ENCODE measurements at places on chromosomes 5 and 9.

GRCh38 chr9:27209034-27209433, 87.9 kb downstream of the EQTN start:
- no peak for DNase-seq
- peaks cover 2% of the 10 kb centered on the region for H3K27me3 ChIP-seq
- H3K4me3 ChIP-seq, result no peak overlapping the region

DNA sequence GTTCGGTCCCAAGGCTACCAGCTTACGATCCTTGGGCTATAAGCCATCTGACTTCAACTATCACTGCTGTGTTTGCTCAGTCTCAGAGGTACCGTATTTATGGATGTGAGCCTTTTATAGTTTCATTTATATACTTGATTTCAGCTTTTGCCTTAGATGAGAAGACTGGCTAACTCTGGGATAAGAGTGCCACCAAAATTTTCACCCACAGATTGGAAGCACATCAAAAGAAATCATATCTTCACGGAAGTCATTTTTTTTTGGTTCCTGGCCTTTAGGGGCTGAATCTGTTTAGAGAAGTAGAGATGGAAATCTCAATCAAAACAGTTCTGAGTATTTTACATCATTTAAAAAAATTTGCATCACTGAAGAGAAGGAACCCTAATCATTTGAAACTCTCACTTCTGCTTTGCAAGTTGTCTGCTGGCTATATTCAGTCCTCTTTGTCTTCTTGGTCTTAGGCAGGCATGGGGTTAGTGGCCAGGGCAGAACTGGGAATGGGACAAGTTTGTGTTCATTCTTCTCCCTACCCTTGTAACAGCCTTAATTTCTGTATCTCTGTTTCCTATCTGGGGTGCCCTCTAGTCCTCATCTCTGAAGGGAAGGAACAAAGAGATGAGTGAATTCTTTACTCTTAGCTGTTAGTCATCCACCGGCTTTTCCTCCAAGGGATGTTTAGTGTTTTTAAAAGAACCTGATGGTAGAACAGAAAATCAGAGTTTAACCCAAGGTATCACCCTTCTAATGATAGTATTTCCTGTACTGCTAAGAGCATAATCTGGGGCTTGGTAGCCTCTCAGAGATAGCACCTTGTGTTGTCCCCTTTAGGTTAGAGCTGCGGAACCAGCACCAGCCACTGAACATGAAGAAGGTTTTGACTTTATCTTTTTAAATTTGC, 14.1 kb upstream of the TNFAIP8 start:
- H3K4me3 ChIP-seq, result peak overlapping the region; percentile 81
- no peak for DNase-seq
- peaks cover 15% of the 10 kb centered on the region for H3K36me3 ChIP-seq
- peak overlapping the region; percentile 93 for H3K27ac ChIP-seq

DNA sequence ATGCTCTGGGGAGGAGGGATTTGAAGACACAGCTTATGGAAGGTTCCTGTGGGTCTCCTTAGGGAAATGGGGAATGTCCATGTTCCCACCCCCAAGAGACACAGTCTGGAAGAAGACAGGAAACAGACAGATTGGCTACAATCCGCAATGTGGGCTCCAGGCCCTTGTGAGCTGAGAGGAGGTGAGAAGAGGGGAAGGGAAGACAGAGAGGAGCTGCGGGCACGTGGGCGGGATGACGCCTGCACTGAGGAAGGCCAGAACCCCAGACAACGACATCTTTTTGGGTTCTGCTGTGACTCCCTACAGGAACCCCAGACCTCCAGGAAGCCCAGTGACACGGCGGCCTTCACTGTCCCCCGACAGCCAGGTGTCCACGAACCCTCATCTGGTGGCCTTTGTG, 29.9 kb upstream of the NKD2 start:
- H3K27ac ChIP-seq, result no peak overlapping the region
- H3K4me1 ChIP-seq, result peaks cover 2% of the 10 kb centered on the region
- peaks cover 4% of the 10 kb centered on the region for H3K27me3 ChIP-seq

DNA sequence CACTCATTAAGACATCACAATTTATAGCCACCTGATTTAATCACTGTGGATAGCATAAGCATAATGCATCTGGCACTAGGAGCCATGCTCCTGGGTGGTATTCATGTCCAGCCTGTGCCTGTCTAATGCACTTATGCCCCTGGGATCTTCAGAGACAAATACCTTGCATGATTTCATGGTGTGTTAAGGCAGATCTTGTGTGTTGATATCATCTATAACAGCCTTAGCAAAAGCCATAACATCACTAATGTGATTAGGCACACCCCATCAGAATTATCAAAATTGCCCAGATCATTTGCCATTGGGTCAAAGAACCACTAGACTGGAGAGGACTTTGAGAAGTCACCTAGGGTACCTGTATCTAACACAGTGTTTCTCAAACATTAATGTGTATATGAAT, 43.7 kb upstream of the SELENOP start:
- DNase-seq, result no peak
- H3K27me3 ChIP-seq, result peaks cover 5% of the 10 kb centered on the region
- no peaks in the 10 kb centered on the region for H3K4me1 ChIP-seq
- H3K4me3 ChIP-seq, result no peak overlapping the region

- peaks cover 64% of the 10 kb centered on the region for H3K27me3 ChIP-seq
- H3K4me1 ChIP-seq, result peaks cover 7% of the 10 kb centered on the region
- H3K4me3 ChIP-seq, result no peak overlapping the region
- H3K36me3 ChIP-seq, result no peaks in the 10 kb centered on the region
- H3K27ac ChIP-seq, result no peak overlapping the region
- no peak for DNase-seq
Observed at GRCh38 chr5:181109489-181110013, 21.4 kb downstream of the OR2V1 start.

DNA sequence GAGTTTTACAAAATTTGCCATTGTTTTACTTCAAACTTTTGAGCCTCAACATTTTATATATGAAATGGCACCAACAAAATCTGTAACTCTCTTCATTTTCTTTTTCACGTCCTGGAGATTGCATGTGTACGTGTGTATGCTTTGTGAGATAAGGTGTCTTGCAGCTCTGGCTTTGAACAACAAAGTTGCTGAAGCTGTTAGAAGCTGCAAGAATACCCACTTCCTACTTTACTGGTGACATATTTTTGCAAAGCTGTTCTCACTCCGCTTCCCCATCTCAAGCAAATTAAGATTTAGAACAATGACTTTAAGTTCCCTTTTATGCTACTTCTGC, 41.8 kb downstream of the FYB1 start:
- H3K27me3 ChIP-seq, result no peaks in the 10 kb centered on the region
- H3K4me3 ChIP-seq, result peak overlapping the region; percentile 73
- H3K36me3 ChIP-seq, result peaks cover 12% of the 10 kb centered on the region

DNA sequence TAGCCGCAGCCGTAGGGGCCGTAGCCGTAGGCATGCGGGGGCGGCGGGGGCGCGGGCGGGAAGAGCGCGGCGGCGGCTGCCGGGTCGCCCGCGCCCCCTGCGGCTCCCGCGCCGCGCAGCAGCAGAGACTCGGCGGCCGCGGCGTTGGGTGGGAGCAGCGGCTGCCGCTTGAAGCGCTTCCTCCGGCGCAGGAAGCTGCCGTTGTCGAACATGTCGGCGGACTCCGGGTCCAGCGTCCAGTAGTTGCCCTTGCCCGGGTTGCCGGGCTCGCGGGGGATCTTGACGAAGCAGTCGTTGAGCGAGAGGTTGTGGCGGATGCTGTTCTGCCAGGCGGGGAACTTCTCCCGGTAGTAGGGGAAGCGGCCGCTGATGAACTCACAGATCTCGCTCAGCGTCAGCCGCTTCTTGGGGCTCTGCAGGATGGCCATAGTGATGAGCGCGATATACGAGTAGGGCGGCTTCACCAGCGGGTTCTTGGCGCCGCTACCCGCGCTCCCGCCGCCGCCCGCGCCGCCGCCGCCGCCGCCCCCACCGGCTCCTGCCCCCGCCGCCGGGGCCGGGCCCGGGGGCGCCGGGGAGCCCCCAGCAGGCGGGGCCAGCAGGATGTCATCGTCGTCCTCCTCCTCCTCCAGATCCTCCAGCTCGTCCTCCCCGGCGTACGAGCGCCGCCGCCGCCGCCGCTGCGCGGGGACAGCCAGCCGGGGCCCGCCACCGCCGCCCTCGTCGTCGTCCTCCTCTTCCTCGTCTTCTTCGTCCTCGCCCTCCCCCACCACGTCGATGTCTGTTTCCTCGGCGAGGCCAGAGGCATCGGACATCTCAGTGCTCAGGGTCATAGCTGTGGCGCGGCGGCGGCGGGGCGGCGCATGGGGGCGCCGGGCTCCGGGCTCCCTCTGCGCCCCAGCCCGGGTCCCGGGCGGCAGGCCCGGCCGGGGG, 781 bp downstream of the FOXD1 start:
- H3K36me3 ChIP-seq, result peaks cover 3% of the 10 kb centered on the region
- no peak overlapping the region for H3K27ac ChIP-seq
- peak; percentile 39 for DNase-seq
- peaks cover 19% of the 10 kb centered on the region for H3K4me1 ChIP-seq
- peak overlapping the region; percentile 82 for H3K4me3 ChIP-seq
- H3K27me3 ChIP-seq, result peaks cover 84% of the 10 kb centered on the region

DNA sequence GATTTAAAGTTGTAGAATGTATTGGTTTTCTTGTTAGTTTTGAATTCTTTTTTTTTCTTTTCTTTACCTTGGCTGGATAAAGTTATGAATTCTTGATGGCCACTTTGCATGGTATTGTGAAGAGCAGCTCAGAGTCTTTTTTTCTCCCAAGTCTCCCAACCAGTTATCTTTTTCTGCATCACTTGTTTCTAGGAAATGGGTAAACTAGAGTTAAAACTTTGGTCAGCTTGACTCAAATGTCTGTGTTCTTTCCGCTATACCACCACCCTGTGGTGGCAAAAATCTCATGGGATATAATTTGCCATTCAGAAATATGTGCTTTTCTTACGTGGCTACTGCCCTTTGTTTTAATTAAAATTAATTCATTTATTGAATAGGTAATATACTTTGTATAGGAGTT, 113.2 kb downstream of the UNC13B start:
- DNase-seq, result no peak
- H3K4me3 ChIP-seq, result no peak overlapping the region
- peaks cover 11% of the 10 kb centered on the region for H3K27me3 ChIP-seq
- peaks cover 2% of the 10 kb centered on the region for H3K36me3 ChIP-seq
- H3K27ac ChIP-seq, result peak overlapping the region; percentile 55

- H3K4me3 ChIP-seq, result no peak overlapping the region
- H3K27me3 ChIP-seq, result no peaks in the 10 kb centered on the region
- H3K4me1 ChIP-seq, result no peaks in the 10 kb centered on the region
- no peak for DNase-seq
- H3K27ac ChIP-seq, result no peak overlapping the region
Observed at GRCh38 chr5:178403351-178403750, 170.7 kb upstream of the PHYKPL start.

GRCh38 chr5:10420932-10421331, 20.7 kb upstream of the ROPN1L start:
- H3K4me1 ChIP-seq, result peaks cover 32% of the 10 kb centered on the region
- H3K4me3 ChIP-seq, result no peak overlapping the region
- no peaks in the 10 kb centered on the region for H3K27me3 ChIP-seq
- peaks cover 60% of the 10 kb centered on the region for H3K36me3 ChIP-seq
- peak overlapping the region; percentile 70 for H3K27ac ChIP-seq

DNA sequence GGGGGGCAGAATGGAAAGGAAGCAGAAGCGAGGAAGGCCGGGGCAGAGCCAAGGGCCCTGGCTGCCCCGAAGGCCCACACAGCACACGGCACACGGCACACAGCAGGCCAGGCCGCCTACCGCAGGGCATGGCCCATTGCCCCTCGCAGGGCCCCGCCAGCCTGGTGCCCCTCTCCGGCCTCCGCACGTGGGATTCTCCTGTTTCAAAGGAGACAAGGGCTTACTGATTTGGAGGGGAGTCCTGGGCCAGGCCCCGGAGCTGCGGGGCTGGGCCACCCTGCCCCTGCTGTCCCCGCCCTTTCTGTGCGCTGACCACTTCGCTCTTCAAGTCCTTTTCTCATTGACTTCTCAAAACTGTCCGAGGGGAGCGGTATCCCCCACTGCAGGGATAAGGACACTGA, 7.7 kb upstream of the PHYKPL start:
- peaks cover 54% of the 10 kb centered on the region for H3K4me1 ChIP-seq
- H3K27ac ChIP-seq, result peak overlapping the region; percentile 91
- DNase-seq, result no peak
- no peaks in the 10 kb centered on the region for H3K27me3 ChIP-seq

GRCh38 chr5:122187426-122187825, 58.1 kb downstream of the ZNF474 start:
- H3K36me3 ChIP-seq, result no peaks in the 10 kb centered on the region
- no peak for DNase-seq
- no peak overlapping the region for H3K4me3 ChIP-seq

DNA sequence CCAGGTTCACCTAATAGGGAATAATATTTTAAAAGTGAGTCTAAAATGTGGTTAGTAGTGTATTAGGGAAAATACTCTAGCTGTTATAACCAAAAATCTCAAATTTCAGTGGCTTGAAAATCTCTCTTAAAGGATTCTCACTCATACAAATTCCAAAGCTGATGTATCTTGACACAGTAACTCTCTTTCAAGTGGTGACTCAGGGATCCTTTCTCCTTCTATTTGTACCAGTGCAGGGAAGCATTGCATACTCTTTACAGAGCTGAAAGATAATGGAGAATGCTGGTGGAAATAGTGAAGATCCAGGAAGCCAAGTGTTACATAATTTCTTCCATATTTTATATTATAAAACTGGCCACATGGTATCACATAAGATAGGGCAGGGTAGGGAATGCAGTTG, 560.2 kb upstream of the CDH9 start:
- H3K36me3 ChIP-seq, result no peaks in the 10 kb centered on the region
- DNase-seq, result no peak
- no peaks in the 10 kb centered on the region for H3K27me3 ChIP-seq
- H3K4me1 ChIP-seq, result no peaks in the 10 kb centered on the region

- H3K27me3 ChIP-seq, result peaks cover 33% of the 10 kb centered on the region
- peaks cover 20% of the 10 kb centered on the region for H3K4me1 ChIP-seq
Observed at GRCh38 chr5:73387601-73388305, 60.8 kb downstream of the FOXD1 start.

- no peaks in the 10 kb centered on the region for H3K36me3 ChIP-seq
- H3K4me3 ChIP-seq, result no peak overlapping the region
- peaks cover 9% of the 10 kb centered on the region for H3K4me1 ChIP-seq
- DNase-seq, result no peak
- H3K27me3 ChIP-seq, result no peaks in the 10 kb centered on the region
Observed at GRCh38 chr9:70573308-70573707, 158.9 kb upstream of the KLF9 start.

DNA sequence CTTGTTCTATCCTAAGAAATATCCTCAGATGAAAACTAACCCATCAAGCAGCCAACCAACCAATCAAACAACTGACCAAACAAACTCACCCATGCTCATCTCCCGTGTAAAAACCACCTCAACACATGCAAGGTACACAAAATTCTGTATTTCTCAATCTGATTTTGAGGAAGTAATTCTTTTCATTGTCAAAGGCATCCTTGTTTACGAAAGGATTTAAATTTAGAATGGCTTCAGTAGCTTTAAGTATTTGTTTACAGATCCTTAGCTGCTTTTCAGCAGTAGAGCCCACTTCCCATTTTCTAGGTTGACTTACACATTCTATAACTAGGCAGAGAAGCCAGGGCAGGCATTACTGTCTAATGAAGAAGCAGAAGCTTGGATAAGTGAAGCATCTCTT, 78.6 kb downstream of the NTRK2 start:
- H3K27ac ChIP-seq, result no peak overlapping the region
- no peak overlapping the region for H3K4me3 ChIP-seq
- H3K36me3 ChIP-seq, result no peaks in the 10 kb centered on the region
- DNase-seq, result no peak
- H3K27me3 ChIP-seq, result peaks cover 3% of the 10 kb centered on the region
- H3K4me1 ChIP-seq, result no peaks in the 10 kb centered on the region

- H3K36me3 ChIP-seq, result no peaks in the 10 kb centered on the region
- no peak for DNase-seq
- no peak overlapping the region for H3K4me3 ChIP-seq
- no peaks in the 10 kb centered on the region for H3K4me1 ChIP-seq
Observed at GRCh38 chr5:149940077-149940574, 4.5 kb downstream of the PDE6A start.
